ENCODE measurements at places on chromosomes 16 and 17.

DNA sequence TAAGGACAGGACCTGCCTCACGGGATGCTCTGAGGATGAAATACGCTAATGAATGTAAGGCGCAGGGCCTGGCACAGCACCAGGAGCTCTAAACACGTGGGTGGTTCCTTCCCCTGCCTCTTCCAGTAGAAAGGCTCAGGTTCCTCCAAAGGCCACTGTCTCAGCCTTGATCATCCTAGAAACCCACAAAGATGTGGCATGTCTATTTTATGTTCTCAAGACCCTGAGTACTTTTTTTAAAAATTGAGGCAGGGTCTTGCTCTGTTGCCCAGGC, 17.0 kb upstream of the MEAK7 start:
- no peak for DNase-seq

DNA sequence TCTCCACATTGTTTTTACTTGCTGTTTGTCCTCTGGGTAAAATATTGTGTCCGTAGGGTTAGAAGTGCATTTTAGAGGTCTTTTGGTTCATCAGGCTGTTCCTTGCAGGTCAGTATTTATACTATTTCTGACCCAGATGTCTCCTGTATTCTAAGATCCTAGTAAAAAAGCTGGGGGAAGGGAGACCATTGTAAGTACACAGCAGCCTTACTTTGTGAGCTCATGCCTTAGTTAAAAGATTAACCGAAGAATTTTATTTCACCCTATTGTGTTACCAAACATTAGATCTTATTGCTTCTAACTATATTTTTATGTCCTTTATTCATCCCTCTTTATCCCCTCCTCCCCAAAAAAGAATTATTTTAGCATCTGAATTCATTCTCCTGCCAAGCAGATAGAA, 444.1 kb upstream of the RBFOX1 start:
- DNase-seq, result no peak

- no peak for DNase-seq
Measured at GRCh38 chr17:78484271-78485246, 92.6 kb downstream of the DNAH17 start.

GRCh38 chr16:88969361-88969831, 7.6 kb downstream of the CBFA2T3 start:
- DNase-seq, result no peak

DNA sequence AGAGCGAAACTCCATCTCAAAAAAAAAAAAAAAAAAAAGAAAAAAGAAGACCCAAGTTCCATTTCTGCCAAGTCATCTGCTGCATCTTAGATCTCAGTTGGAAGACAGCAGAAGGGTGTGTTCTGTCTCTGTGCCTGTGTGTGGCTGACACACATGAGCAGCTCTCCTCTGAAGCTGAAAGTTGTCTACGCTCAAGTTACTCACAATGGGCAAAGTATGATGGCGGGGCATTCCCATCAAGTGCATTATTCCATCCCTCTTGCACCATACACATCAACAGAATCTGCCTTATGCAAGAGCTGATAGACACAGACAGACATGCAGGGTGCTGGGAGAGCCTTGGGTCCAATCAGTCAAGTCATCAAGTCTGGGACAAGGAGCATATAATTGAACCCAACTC, 402.2 kb downstream of the XYLT1 start:
- DNase-seq, result no peak

DNA sequence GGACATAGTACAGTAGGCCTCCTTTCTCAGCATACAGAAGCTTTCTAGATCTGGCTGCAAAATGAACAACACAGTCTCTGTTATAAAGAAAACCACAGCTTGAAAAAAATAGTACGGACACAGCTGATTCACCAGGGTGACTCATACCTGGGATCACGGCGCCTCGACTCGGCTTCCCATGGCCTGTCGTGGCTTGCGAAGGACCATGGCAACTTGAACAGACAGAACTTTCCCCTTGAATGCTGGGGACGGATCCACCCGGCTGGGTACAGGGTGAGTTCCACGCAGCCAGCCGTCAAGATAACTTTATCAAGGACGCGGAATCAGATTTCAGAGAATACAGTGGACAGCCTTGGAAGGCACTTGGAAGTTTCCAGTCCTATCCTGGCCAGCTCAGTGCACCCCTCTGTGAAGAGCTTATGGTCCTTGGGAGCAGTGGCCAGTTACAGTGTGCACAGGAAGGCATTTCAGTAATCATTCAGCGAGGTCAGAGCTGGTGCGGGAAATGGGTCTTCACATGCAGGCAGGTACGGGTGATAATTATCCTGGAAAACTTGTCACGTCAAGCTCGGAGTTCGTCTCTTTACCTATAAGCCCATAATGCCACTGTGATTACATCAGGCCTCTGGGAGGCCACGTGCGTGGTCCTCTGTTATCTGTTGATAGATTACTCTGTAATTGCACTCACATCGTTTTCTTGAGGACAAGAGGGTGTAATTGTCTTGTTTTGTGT, 57.9 kb upstream of the MAF start:
- peak; percentile 32 for DNase-seq

DNA sequence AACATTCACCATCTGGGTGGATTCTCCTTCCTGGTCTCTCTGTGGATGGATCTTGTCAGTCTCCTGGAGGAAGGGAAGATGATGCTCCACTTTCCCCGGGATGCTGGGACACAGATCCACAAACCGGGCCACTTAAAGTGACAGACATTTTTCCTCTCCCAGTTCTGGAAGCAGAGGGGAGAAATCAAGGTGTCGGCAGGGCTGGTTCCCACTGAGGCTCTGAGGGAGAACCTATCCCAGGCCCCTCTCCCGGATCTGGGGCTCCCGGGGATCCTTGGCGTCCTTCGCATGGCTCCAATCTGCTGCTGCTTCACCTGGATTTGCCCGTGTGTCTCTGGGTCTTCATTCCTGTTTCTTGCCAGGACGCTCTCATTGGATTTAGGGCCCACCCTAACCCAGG, 263.1 kb upstream of the TNRC6C start:
- no peak for DNase-seq

GRCh38 chr16:21600031-21600773, 825 bp downstream of the METTL9 start:
- DNase-seq, result no peak

DNA sequence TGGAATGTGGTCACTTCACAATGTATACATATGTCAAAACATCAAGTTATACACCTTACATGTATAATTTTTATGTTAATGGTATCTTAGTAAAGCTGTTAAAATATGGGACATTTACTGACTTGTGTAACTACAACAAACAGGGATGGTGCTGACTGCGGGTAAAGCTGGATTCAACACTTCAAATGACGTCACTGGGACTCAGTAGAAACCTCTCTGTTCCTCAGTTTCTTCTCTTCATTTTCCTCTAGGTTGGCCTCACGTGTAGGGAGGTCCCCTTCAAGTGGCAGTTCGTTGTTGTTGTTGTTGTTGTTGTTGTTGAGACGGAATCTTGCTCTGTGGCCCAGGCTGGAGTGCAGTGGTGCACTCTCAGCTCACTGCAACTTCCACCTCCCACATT, 182.9 kb downstream of the RBFOX1 start:
- no peak for DNase-seq

GRCh38 chr17:57929386-57929785, 25.8 kb downstream of the CUEDC1 start:
- no peak for DNase-seq

DNA sequence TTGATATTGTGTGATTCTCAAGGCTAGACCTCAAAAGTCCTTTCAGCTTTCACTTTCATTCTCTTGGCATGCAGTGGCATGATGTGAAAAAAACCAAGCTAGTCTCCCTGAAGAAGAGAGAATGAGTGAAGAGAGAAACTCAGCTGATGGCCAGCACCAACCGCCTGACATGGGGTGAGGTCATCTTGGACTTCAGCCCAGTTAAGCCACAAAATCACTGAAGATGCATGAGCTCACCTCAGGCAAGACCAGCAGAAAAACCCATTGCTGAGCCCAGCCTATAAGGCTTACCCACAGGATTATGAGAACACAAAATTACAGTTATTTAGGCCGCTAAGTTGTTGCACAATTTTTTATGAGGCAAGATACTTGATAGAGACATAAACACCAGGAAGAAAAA, 496.5 kb downstream of the TOX3 start:
- DNase-seq, result peak; percentile 36

- DNase-seq, result no peak
Measured at GRCh38 chr17:30068465-30068864, 48.2 kb upstream of the NSRP1 start.

DNA sequence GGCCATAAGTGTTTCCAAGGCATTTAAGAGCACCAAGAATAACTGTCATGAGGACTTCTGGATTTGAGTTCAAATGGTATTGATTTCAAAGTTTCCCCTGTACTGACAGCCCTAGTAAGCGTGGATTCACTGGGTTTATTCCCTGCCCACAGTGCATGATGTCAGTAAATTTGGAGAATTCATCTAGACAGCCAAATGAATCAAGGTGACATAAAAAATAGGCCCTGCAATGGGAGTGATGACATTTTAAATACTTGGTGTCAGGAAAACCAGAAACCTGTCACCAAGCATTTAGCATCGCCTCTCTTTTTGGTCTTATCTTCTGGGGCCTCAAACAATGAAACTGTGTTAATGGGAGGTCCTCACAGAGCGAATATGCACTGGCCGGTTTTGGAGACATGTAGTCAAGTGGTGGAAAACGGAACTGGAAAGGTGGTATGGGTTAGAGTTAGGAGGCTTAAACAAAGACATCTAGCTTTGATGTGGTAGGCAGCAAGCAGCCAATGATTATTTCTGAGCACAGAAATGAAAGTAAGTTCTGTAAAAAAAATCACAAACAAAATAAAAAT, 29.1 kb downstream of the COG4 start:
- no peak for DNase-seq

DNA sequence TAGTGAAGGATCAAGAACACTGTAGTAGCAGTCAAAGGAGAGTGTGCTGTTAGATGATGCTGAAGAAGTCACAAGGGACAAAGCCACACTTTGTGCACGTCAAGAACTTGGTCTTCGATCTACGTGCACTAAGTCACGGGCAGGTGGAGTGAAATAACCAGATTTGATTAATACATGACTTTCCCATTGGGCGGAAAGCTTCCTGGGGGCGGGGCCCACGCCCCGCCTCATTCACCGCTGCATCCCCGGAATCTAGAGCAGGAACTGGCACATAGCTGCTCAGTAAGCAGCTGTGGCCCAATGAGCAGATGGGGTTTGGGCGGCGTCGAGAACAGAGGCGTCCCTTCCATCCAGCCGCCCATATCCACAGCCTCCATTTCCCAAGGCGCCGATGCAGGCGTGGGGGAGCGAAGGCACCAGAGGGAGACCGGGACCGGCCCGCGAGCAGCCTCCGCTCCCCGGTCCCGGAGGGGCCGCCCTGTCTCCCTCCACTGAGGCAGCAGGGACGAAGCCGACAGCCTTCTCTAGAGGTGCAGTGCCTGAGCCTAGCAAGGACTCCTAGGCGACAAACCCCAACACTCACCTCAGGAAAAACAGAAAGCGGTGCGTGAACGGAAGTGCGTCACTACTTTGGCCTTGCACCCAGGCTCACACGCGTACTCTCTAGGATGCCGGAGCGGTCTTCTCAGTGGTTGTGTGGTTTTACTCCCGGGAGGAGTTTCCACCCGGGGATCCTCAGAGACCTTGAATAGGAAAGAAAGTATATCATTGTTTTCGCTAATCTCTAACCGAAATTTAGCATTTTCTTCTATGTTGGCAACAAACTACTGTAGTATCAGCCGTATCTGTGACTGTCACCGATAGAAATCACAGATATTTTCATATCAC, 4.9 kb downstream of the ZNF19 start:
- DNase-seq, result peak; percentile 72

- DNase-seq, result no peak
Measured at GRCh38 chr16:48526058-48526957, 83.7 kb downstream of the N4BP1 start.

GRCh38 chr17:78412403-78412802, 34.0 kb downstream of the PGS1 start:
- no peak for DNase-seq

DNA sequence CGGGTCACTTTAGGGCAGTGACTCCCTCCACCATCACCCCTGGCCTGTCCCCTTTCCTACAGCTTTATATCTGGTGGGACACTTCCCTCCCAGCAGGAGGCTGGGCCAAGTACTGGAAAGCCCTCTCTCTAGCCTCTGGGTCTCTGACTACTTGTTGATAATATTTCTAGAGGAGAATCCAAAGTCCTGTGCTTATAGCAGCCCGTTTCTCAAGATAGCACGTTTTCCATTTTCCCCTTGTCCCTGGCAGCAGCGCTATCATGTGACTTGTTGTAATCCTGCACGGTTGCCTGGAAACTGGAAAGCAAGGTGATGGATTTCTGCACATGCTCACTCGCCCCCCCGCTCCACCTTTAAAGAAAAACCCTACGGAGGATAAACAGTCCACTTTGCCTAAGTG, 3.3 kb upstream of the AXIN2 start:
- no peak for DNase-seq

- no peak for DNase-seq
Measured at GRCh38 chr17:45032174-45032541, 19.3 kb downstream of the DCAKD start.

- no peak for DNase-seq
Measured at GRCh38 chr17:82679586-82680465, 18.7 kb downstream of the RAB40B start.

DNA sequence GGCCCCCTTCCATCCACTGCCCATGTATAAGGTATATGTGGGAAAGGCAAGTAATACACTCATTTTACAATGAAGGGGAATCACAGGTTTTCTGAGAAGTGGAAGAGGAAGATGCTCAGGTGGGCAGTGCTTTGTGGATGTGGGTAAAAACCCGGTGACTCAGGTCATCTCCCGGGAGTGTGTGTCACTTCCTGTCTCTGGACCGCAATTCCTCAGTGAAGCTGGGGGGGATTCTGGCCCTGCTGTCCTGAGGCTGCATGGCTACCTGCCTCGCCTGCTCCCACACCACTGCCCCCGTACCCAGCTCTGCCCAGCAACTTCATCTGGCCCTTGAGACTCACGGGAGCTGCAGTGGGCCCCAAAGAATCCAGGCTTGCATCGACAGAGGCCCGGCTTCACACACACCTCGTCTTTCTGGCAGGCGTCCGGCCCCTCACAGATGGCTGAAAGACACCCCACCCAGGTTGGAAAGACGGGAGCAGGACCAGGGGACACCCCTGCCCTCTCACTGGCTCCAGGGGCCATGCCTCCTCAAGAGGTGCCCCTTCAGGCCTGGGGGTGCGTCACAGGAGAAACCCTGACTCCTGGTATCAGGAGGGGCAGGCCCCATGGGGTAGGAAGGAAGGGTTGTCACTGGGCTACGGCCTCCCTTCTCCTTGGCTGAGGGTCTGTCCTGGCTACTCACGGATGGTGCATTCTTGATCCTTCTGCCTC, 882 bp downstream of the SCARF1 start:
- DNase-seq, result peak; percentile 20

DNA sequence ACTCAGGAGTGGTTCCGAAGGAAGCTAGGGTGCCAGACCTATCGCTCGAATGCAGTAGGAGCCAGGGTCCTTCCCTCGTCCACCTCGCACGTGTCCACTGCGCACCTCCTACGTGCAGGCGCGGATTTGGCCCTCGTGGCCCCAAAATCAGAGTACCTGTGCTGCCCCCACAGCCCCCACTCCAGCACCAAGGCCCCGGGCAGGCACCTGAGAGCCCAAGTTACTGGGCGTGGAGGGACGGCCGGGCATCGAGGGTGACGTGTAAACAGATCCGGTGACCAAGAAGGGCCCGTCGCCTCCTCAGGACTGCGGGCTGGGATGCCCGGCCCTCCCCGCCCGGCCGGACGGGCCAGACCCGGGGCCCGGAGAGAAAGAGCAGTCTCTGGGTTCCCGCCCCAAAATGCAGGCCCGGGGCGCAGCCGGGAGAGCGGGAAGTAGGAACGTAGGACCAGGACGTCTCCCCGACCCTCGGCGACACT, 492 bp downstream of the SLC25A39 start:
- no peak for DNase-seq
